ENCODE measurements at places on chromosomes 3 and 15.

DNA sequence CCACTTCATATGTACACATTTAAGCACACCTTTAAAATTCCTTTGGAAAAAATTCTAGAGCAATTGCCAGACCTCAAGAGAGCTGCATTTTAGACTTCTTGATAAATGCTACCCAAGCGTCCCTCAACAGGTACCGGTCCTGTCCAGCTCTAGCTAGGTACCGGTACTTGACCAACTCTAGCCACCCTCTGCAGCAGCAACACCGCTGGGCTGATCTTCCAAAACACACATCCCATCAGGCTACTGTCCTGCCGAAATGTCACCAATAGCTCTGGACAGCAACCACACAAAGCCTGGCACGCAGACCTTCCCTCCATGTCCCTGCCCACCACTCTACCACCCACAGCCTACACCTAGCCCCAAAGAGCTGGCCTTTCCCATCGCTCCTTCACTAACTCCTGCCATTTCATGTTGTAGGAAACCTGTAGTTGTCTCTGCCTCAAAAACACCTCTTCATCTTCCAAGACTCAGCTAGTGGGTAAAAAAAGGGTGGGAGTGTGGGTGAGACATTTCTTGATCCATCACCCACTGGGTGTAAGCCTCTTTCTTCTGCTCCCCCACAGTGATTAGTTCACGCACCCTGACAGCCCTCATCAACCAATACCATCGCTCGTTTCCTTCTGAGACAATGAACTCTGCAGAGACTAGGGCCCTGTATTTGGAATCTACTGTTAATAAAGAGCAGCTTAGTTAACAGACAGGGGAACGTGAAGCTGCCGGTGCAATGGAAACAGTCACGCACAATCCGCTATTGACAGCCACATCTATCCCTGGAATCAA, 6.8 kb downstream of the CHSY1 start:
- no peak for DNase-seq

- peak; percentile 81 for DNase-seq
These were observed 227.1 kb downstream of the RPLP1 start for GRCh38 chr15:69679623-69680228.

GRCh38 chr3:94525043-94525442, 462.2 kb downstream of the NSUN3 start:
- DNase-seq = no peak

- DNase-seq = no peak
These were observed 3.1 kb downstream of the SPRED1 start for GRCh38 chr15:38255690-38256089.

DNA sequence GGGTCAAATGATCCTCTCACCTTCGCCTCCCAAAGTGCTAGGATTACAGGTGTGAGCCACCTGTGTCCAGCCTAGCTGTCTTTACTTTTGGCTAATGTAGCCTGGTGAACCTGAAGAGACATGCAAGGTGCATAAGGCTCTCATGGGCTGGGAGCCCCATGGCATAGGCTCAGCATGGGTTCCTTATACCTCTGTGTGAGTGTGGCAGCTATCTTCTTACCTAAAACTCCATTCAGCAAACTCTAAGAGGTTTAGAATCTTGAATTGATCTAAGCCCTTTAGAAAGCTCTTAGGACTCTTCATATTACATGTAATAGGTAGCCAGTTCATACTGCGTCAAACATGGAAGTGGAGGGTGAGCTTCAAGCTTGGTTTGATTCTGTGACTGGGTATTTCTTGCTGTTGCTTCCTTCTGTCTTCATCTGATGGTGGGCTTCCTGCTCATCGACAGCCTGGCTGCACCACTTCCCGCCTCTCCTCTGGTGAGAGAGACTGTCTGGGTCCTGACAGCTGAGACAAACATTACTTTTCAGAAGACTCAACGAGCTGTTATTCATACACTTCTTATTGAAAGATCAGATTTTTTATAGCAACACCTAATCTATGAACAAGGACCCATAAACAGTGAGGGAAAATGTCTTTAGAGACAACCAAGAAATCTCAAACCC, 19.2 kb upstream of the TKT start:
- no peak for DNase-seq

GRCh38 chr15:37452498-37452897, 352.1 kb upstream of the MEIS2 start:
- DNase-seq = no peak

- no peak for DNase-seq
These were observed 7.8 kb downstream of the CCDC80 start for GRCh38 chr3:112633191-112633590.

DNA sequence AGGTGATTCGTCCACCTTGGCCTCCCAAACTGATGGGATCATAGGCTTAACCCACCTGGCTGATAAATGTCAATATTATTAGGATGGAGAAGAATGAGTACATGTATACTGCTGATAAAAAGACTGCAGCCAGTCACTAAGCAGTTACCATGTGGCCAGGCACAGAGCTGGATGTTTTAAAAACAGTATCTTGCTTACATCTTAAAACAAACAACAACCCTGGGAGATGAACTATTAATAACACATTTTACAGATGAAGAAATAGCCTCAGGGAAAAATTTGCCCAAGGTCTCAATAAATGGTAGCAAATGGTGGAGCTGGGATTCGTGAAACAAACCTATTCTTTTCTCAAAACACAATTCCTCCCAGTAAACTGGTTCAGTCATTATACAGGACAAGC, 18.1 kb downstream of the IL17RD start:
- DNase-seq = no peak

DNA sequence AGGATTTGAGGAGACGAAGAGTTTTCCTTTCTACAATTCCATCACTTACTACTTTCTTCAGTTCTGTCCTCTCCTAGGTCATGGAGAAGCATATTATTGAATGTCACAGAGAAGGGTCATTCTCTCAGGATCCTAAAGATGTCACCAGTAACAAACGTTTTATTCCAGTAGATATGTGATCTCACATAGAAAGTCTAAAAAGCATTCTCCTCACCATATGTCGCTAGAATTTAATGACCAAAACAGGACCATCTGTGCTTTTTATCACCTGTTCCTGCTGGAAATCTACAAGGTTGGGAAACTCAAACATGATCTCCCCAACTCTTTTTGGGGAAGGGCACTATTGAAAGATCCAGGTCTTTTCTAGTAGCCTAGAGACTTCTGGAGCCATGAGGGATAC, 24.0 kb upstream of the FRMD5 start:
- no peak for DNase-seq

DNA sequence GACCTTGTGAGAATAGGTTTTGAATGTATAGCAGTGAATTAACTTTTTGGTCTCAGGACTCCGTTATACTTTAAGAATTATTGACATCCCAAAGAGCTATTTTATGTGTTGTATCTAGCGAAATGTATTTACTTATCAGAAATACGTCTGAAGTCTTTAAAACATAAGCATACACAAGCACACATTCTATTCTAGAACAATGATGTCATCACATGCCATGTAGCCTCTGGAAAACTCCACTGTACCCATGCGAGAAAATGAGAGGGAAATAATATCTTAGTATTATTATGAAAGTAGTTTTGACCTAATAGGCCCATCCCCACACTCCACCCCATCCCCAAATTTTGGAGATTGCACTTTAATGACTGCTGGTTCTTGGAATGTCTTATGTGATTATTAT, 1.5 kb downstream of the POLR2M start:
- DNase-seq = no peak

DNA sequence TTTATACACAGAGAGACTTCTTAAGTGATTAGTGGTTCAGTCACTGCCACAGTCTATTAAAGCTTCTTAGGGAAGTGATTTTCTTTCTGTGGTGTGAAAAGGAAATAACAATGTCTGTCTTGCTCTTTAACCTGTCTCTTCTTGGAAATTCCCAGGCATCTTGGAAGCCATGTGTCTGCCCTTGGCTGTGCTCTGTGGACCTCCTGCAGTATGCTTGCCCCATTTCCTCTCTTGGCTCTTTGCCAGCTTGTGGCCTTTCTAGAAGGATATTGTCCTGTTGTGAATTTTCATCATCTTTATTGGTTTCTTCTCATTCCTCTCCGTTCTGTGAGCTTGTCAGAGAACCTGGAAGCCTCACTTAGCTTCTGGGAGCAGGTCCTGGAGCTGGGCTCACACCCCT, 338.4 kb upstream of the C2CD4B start:
- DNase-seq = no peak

- DNase-seq = no peak
These were observed 222.1 kb downstream of the FHIT start for GRCh38 chr3:61029194-61029593.

DNA sequence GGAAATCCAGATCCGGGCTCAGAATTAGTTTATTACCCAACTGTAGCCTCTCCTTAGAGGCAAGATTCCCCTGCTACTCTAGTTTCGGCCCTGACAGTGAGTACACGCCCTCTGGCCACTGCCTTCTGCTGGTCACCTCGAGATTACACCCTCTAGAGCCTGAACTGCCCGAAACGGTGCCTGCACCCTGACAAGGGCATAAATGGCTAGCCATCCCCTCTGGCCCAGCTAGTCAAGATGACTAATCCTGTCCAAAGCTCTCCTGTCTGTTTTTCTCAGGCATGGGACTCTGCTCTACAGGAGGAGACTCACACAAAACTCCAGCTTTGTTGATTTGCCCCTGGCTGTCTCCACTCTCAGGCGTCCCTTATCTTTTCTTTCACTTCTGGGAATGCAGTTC, 150.5 kb upstream of the UBE2E2 start:
- DNase-seq = no peak

DNA sequence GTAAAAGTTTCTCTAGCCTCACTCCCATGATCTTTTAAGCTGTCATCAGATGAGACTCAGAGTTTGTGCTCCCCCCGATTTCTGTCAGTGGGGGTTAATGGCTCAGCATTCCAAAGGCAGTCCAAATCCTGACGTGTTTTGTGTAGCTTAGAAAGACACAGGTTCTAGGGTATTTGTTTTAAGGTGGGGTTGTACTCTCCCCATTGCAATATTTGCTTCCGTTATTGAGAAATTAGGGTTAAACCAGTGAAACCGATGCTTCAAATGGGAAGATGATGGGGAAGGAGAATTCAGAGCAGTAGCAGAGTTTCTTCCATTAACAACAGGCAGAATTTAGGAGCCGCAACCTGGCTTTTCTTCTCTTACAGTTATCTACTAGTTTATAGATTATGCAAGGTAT, 3.4 kb downstream of the PIGB start:
- DNase-seq = no peak

- DNase-seq = no peak
These were observed 269.2 kb downstream of the ZBBX start for GRCh38 chr3:167110901-167111300.

DNA sequence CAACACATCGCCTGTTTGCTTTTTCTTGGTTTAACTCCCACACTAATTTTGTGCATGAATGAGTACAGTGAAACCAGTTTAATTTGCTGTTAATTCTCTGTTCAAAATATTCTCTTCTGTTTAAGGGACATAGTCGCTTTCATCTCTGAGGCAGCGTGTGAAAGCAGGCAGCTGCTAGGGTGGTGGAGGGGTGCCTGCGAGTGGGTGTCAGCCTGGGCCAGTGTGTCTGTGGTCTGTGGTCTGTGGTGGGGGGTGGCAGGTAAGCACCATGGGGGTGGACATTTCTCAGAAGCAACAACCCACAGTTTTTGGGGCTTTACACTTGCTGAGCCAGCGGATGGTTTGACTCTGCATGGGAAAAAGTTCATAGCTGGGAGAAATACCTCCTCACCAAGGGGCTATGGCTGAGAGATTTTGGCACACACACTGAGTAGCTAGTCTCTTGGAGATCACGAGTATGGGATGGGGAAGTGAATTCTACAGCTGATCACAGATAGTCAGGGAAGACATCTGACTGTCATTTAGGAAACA, 109.2 kb downstream of the EPHB1 start:
- peak; percentile 25 for DNase-seq

DNA sequence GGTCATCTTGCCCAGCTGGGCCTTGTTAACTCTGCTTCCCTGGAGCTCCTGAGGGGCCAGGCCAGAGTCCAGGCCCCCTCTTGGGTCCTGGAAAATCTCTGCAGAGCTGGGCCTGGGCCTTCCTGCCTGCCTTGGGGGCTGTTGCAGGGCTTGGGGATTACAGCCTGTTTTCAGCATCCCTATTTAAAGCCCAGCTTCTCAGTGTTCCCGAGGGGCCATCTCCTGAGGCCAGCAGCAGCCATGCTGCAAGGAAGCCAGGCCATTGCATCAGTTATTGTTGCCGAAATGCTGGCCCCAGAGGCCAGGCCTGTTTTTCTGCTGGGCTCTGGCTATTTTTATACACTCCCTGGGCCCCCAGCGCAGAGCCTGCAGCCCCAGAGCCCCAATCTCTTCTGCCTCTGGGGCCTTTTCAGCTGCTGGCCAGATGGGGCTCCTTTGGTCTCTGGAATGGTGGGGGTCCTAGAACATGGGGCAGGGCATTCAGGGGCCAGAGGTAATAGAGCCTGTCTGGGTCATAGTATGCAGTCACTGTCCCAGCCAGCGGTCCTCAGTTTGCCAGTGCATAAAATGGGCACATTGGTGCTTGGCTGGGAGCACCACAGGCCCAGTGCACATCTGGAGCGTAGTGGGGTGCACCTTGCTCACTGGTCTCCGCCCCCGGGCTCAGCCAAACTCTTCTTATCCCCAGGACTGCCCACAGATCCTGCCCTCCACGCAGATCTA, 28.5 kb downstream of the PLXNA1 start:
- DNase-seq = no peak

GRCh38 chr3:109109574-109109973, 8.4 kb downstream of the MORC1 start:
- no peak for DNase-seq

DNA sequence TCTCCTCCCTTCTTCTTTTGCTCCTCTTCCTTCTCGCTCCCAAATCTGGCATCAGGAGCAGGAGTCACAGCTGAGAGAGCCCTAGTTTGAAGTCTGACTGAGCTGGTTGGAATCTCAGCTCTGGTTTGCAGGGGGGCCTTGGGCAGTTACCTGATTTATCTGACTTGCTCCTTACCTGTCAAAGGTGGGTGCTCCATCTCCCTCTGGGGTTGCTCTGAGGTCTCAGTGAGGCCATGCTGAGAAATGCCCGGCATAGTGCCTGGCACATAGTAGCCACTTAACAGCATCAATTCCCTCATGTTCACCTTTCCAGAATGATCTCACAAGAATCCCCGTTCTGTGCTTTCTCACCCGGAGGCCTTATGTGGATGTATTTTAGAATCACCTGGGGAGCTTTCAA, 121.2 kb upstream of the CTDSPL start:
- no peak for DNase-seq

DNA sequence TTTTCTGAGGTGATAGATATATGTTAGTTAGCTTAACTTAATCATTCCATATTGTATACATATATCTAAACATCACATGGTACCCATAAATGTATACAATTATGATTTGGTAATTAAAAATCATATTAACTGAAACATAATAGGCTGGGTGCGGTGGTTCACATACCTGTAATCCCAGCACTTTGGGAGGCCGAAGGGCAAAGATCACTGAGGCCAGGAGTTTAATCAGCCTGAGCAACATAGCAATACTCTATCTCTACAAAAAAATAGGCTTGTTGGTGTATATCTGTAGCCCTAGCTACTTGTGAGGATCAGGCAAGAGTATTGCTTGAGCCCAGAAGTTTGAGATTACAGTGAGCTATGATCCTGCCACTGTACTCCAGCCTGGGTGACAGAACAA, 20.9 kb downstream of the RAB7A start:
- DNase-seq = no peak

DNA sequence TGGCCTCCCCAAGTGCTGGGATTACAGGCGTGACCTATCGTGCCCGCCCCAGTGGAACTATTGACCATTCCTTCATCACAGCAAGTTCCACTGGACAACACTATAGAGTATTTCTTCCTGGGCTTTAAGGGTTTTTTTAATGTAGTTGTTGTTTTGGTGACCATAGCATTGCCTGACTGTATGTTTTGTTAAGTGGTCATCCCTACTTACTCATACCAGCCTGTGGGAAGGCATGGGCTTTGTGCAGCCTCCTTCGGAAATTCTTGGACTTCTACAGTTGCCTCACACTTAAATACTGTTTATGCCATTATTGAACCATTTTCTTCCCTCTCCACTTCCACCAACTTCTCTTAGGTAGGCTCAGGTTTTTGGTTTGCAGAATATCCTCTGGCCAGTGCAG, 19.9 kb upstream of the ALPK3 start:
- no peak for DNase-seq
